ENCODE measurements at places on chromosomes 7 and 10.

GRCh38 chr10:132938472-132939339 lies 3.7 kb downstream of the CFAP46 start:
- DNase-seq = no peak

GRCh38 chr10:86287110-86287793 lies 79.3 kb downstream of the GRID1 start:
- no peak for DNase-seq

- peak; percentile 5 for DNase-seq
Observed at GRCh38 chr10:107544706-107545520, 380.4 kb upstream of the SORCS1 start.

- DNase-seq = no peak
Observed at GRCh38 chr7:14761510-14762296, 140.8 kb downstream of the DGKB start.

DNA sequence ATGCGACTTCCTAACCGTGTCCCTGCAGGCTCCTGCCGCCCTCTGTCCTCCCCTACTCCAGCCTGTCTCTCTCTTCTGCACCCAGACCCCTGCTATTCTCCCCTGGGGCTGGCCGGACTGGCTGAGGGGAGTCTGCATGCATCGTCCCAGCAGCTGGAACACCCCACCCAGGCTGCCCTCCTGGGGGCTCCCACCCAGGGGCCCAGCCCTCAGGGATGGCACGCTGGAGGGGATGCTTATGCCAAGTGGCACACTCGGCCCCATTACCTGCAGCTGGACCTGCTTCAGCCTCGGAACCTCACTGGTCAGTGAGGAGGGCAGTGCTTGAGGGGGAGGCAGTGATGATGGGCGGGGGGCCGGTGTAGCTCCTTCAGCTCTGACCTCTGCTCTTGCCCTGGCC lies 21.7 kb upstream of the ZNF467 start:
- DNase-seq = no peak

DNA sequence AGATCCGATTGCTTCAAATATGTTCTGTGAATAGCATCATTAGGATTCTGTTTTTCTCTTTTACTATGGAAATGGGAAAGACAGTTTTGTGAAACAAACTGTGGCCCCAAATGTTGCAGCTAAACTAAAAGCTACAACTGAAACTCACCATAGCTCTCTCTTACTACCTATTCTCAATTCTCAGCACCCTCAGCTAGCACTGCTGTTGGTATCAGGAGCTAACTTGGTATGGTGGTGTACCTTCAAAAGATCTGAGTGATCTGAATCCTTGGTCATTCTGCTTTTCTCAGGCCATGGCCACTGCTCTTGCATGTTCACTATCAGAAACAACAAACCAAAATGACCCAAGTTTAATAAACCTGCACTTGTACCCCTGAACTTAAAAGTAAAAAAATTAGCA lies 1208.0 kb downstream of the SORCS1 start:
- no peak for DNase-seq
